GM12891 (cell line): ENCODE measurements at places on chromosomes 6 and 20.

GRCh38 chr6:153001767-153002612 is 519 bp downstream of the MTRF1L start:
- DNase-seq: no peak

GRCh38 chr20:19742974-19743639 is 15.0 kb upstream of the RIN2 start:
- DNase-seq: no peak

- peak; percentile 19 for DNase-seq
These were observed 179.5 kb downstream of the CDH26 start for GRCh38 chr20:60137657-60138245.

- DNase-seq: no peak
These were observed 1192.4 kb upstream of the CITED2 start for GRCh38 chr6:140566781-140567277.

- DNase-seq: peak; percentile 76
These were observed 22.7 kb upstream of the RNF24 start for GRCh38 chr20:4038047-4038459.
